ENCODE measurements at places on chromosomes 13 and 19. TPM values are rescaled to one million over a fixed set of nuclear protein-coding genes. Genes with fewer than 3 reads are reported as not detected.

DNA sequence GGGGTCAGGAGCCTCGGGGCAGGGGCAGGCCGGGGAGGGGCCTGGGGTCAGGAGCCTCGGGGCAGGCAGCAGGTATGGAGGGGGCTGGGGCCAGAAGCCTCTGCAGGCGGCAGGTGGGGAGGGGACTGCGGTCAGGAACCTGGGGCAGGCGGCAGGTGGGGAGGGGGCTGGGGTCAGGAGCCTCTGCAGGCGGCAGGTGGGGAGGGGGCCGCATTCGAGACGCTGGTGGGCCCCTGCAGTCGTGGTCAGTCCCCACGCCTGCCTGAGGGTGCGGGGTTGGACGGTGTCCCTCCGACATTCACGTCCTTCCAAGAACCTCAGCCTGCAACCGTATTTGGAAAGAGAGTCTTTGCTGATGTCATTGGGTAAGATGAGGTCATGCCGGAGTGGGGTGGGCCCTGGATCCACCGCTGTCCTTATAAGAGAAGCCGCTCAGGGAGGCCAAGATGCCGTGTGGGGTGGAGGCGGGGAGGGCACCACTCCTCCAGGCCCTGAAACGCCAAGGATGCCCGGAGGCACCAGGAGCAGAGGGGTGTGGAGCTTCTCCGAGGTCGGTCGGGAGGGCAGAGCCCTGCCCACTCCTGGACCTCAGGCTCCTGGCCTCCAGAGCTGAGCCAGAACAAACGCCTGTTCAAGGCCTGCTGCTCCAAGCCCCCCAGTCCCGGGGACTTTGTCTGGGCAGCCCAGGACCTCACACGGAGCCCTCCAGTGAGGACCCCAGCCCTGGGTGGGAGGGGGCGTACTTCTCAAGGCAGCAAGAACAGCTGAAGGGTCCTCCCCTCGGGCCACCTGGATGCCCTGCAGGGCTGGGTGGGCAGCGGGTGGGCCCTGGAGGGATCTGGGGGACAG is 30.1 kb downstream of the PIP5K1C start:
- H3K36me3 ChIP-seq, result no peaks in the 10 kb centered on the region
- H3K27me3 ChIP-seq, result no peaks in the 10 kb centered on the region
- H3K27ac ChIP-seq, result no peak overlapping the region
- no peak overlapping the region for H3K4me3 ChIP-seq
- H3K4me1 ChIP-seq, result peaks cover 6% of the 10 kb centered on the region

GRCh38 chr19:9014803-9015202 is 4.6 kb upstream of the MUC16 start:
- H3K36me3 ChIP-seq, result no peaks in the 10 kb centered on the region
- H3K27me3 ChIP-seq, result no peaks in the 10 kb centered on the region
- no peak overlapping the region for H3K27ac ChIP-seq
- no peak overlapping the region for H3K4me3 ChIP-seq

DNA sequence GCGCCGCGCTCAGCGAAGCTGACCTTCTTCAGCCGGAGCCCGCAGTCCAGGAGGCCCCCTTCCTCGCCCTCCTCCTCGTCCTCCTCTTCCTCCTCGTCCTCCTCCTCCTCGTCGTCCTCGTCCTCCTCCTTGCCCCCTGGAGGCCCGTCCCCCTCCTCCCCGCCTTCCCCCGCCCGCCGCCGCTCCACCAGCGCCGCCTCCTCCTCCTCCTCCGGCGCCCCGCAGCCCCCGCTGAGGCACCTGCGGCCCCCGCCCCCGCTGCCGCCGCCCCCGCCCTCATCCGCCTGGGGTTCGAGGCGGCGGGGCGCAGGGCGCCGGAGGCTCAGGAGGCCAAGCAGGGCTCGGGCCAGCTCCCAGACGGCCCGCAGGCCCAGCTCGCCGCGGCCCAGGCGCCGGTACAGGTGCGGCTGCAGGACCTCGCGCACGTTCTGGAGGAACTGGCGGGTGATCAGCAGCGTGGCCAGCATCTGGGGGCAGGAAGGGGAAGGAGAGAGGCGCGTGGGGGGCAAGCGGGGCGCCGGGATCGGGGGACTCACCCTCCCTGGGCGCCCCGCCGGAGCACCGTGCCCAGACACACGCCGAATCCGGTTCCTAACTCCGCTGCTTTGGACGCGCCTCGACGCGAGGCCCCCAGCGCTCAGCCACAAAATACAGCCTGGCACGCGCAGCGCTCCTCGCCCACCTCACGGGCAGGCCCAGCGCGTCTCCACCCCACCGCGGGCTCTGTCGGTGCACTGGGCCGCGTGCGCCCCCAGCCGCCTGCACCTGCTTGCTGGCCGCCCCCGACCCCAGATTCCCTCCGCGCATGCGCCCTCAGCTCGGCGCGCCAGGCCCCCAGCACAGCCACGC is 5.9 kb downstream of the ANO8 start:
- H3K4me3 ChIP-seq, result peak overlapping the region; percentile 49
- no peak for DNase-seq
- H3K36me3 ChIP-seq, result peaks cover 13% of the 10 kb centered on the region
- H3K27me3 ChIP-seq, result peaks cover 9% of the 10 kb centered on the region

- no peaks in the 10 kb centered on the region for H3K36me3 ChIP-seq
- peaks cover 3% of the 10 kb centered on the region for H3K27me3 ChIP-seq
- no peak for DNase-seq
- no peak overlapping the region for H3K27ac ChIP-seq
- no peak overlapping the region for H3K4me3 ChIP-seq
Measured at GRCh38 chr13:45728759-45729158, 26.6 kb downstream of the CBY2 start.

GRCh38 chr13:48978942-48979601 is 3.4 kb downstream of the FNDC3A start:
- no peak for DNase-seq
- H3K4me1 ChIP-seq, result peaks cover 39% of the 10 kb centered on the region
- peaks cover 24% of the 10 kb centered on the region for H3K36me3 ChIP-seq
- H3K27ac ChIP-seq, result no peak overlapping the region

SIGLECL1 gene
- total RNA-seq, result not detected

- no peak overlapping the region for H3K4me3 ChIP-seq
- peaks cover 2% of the 10 kb centered on the region for H3K4me1 ChIP-seq
- H3K36me3 ChIP-seq, result no peaks in the 10 kb centered on the region
Measured at GRCh38 chr19:39265321-39265916, 2.8 kb upstream of the IFNL2 start.

- DNase-seq, result no peak
- no peaks in the 10 kb centered on the region for H3K27me3 ChIP-seq
- H3K36me3 ChIP-seq, result peaks cover 54% of the 10 kb centered on the region
Measured at GRCh38 chr13:42899266-42899665, 92.8 kb downstream of the EPSTI1 start.

DNA sequence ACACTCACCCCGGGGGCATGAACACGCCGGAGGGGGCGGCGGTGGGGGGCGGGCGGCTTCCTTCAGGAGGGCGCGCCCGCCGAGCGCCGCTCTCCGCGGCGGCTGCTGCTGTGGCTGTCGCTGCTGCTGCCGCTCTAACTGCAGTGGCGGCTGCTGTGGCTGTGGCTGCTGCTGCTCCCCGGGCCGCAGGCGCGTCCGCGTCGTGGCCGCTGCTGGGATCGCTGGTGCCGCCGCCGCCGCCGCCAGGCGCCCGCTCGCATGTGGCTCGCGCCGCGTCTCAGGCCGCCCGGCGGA is at the start of gene BBC3:
TSS of gene BBC3 (minus strand) at position 279 of the 294 bp plus-strand sequence. CDS start 2,768 bp downstream, outside the sequence.
- no peak for DNase-seq
- peaks cover under 1% of the 10 kb centered on the region for H3K27me3 ChIP-seq
- peak within 1 kb of the TSS; percentile 74 for H3K4me3 ChIP-seq
- H3K4me1 ChIP-seq, result peaks cover 17% of the 10 kb centered on the region

DNA sequence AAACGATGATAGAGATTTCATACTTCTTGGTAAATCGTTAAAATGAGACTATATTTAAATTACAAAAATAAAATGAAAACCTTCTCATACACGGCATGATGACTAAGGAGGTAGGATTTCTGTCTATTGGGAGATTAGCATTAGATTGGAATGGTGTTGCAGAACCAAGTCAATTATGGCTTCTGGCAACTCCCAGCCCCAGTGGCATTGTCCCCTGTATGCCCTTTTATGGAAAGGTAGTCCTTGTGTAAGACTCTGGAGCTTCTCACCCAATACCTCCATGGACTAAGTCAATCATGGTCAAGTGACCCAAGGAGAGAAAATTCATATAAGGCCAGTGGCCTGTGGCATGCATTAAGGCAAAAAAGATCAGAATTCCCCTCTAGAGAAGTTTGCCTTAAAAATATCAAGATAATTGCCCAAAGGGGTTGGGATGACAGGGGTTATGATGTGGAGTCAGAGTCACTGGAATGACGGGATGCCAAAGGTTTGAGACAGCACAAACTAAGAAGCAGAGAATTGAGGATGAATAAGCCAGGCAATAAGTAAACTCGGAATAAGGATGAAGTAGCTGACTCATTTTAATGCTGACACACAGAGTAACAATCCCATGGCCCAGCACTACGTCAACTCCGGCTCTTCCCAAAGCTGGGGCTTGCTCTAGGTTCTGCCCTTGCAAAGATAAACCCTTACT is 57.8 kb upstream of the POSTN start:
- H3K4me1 ChIP-seq, result no peaks in the 10 kb centered on the region
- H3K27ac ChIP-seq, result no peak overlapping the region
- H3K27me3 ChIP-seq, result no peaks in the 10 kb centered on the region
- H3K36me3 ChIP-seq, result no peaks in the 10 kb centered on the region

DNA sequence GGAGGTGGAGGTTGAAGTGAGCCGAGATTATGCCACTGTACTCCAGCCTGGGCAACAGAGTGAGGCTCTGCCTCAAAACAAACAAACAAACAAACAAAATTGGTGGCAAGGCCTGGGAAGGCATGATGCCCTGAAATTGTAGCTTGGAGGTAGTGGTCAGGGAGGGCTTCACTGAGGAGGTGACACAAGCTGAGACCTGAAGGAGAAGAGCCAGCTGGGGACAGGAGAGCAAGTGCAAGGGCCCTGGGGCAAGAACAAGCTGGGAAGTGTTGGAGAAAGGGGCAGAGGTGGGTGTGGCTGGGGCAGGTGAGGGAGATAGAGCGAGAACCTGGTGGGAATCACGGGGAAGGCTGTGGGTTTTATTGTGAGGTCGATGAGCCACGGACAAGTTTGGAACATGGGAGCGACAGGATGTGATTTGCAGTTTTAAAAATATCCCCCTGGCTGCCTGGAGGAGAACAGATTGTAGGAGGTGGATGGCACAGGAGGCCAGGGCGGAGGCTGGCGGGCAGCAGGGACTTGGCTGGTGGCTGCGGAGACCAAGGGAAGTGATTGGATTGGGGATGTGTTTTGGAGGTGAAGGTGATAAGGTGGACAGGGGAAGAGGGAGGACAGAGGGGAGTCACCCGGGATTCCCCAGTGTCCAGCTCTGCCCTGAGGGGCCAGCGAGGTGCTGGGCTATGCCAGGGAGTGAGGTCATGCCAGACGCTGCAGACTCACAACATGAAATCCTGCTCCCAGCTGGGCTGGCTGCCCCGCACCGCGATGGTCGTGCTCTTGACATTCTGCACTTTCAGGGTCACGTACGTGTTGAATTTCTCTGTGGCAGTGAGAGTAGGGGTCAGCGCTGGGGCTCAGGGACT is 14.0 kb downstream of the UNC13A start:
- no peaks in the 10 kb centered on the region for H3K4me1 ChIP-seq
- no peak for DNase-seq
- peaks cover 7% of the 10 kb centered on the region for H3K27me3 ChIP-seq
- H3K36me3 ChIP-seq, result no peaks in the 10 kb centered on the region
- no peak overlapping the region for H3K4me3 ChIP-seq

DNA sequence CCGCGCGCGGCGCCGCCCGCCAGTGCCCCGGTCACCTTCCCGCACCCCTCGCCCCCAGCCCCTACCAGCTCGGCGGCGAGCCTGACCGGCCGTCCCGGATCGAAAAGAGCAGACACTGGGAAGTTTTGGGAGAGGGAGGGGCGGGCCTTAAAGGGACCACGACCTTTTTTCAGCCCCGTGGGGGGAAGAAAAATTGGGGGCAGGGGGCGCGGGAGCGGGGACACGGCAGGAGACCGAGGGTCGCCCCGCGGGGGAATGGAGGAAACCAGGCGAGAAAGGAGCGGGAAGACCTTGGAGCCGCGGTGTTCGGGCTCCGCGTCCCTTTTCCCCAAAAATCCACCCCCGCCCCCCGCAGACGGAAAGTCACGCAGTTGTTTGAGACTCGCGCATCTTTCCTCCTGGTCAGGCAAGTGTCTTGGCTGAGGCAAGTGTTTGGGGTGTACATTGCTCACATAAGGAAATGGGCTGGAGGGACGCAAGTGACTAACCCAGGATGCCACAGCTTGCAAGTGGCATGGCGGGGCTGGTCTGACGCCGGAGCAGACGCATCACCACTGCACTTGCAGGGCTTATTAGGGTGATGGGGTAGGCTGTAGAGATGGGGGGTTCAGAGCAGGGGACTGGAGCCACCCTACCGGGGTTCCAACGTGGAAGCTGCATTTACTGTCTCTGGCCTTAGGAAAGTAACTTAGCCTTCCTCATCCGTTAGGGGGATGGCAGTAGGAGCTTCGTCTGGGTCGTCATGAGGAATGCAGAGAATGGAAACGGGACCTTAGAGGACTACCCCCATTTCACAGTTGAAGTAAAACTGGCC is 2.7 kb upstream of the HNRNPL start:
- peaks cover 26% of the 10 kb centered on the region for H3K4me1 ChIP-seq
- peaks cover 17% of the 10 kb centered on the region for H3K36me3 ChIP-seq
- H3K27me3 ChIP-seq, result no peaks in the 10 kb centered on the region
- peak overlapping the region; percentile 90 for H3K27ac ChIP-seq
- peak overlapping the region; percentile 87 for H3K4me3 ChIP-seq
- peak; percentile 45 for DNase-seq

ANKRD24 gene
- total RNA-seq, result 0.30 TPM

HSH2D gene
- total RNA-seq, result 43.5 TPM

DNA sequence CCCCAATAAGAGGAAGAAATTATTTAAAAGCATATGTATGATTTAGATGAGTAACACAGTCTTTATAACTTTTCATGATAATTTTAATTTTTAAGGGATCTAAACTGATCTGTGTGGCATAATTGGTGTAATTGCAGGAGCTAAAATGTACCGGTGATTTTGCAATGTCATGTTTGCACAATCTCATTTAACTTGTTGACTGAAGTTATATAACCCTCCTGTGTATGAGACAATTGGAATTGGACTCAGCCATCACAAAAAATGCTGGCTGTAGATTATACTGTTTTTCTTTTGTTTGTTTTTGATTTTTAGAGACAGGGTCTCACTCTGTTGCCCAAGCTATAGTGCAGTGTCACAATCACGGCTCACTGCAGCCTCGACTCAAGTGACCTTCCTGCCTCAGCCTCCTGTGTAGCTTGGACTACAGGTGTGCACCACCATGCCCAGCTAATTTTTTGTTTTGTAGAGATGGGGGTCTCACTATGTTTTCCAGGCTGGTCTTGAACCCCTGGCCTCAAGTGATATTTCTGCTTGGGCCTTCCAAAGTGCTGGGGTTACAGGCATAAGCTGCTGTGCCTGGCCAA is 26.1 kb downstream of the FGF9 start:
- H3K4me3 ChIP-seq, result no peak overlapping the region
- no peak overlapping the region for H3K27ac ChIP-seq
- H3K36me3 ChIP-seq, result no peaks in the 10 kb centered on the region
- no peaks in the 10 kb centered on the region for H3K4me1 ChIP-seq
- H3K27me3 ChIP-seq, result peaks cover 12% of the 10 kb centered on the region
- no peak for DNase-seq

DNA sequence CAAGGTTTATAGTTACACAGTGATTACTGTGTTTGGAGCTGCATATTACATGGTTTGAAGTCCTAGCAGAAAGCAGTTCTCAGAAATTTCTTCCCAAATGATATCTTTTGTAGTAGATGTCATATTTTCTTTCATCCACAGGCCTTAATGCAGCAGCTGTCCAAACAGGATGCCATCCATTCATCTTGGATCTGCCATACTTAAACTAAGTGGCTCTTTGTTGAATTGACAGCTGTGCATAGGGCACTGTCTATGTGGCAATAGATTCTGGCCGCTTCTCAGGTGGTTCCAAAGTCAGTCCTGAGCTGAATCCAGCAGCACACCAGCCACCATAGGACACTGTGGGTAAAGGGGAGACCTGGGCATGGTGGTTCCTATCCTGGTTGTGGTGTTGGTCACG is 41.6 kb upstream of the SPRY2 start:
- no peak overlapping the region for H3K27ac ChIP-seq
- no peak for DNase-seq
- H3K27me3 ChIP-seq, result no peaks in the 10 kb centered on the region
- no peaks in the 10 kb centered on the region for H3K36me3 ChIP-seq
- H3K4me3 ChIP-seq, result no peak overlapping the region
- H3K4me1 ChIP-seq, result peaks cover 3% of the 10 kb centered on the region

All from activated T-helper 2 cell treated with anti-CD3 and anti-CD28 coated beads, Interferon-gamma antibody, Interleukin-2, Interleukin-4, amounts not matched to agents 10 μg/mL and 5 μg/mL and 100 μg/mL, durations not matched to agents 14 hours and 24 hours and 36 hours (primary cell).